Activated CD4-positive, CD25-positive, alpha-beta regulatory T cell treated with anti-CD3 and anti-CD28 coated beads, Interleukin-2, amount 50 U/mL, for 16 hours (primary cell): ENCODE measurements at places on chromosomes 5 and 9.

- no peak for DNase-seq
Measured at GRCh38 chr5:90284375-90284774, 125.2 kb downstream of the CETN3 start.

DNA sequence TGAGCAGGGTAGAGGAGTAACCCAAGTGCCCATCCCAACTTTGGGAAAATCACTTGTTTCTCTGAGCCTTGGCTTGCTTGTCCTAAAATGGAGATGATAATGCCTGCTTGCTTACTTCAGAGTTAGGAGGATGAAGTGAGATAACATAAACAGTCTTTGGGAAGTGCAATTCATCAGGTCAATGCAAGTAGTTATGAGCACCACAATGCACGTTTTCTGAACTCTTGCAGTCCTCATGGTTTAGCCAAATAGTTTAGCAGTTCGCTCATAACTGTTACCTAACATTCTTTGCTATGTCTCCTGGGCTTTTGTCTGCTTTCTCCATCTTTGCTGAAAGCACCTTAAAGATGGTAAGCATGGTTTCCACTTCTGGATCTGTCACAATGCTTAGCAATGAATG, 270.0 kb downstream of the ADAMTSL1 start:
- no peak for DNase-seq

- no peak for DNase-seq
Measured at GRCh38 chr5:89850513-89850865, 559.1 kb downstream of the CETN3 start.

DNA sequence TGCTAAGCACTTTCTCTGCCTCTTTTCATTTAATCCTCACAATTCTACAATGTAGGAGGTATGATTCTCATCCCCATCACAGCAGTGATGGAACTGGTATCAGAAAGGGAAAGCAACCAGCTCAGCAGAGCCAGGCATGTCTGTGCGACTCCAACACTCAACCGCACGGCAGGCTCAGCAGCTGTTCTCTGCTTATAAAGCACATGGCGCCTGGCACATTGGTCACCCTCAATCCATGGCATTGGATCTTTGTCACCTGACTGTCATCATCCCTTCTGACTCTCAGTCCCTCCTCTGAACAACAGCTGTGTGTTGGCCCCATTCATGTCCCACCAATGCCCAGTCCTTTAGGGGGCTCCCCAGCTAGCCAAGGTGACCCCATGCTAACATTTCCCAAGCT, 45.1 kb upstream of the HAND1 start:
- no peak for DNase-seq

DNA sequence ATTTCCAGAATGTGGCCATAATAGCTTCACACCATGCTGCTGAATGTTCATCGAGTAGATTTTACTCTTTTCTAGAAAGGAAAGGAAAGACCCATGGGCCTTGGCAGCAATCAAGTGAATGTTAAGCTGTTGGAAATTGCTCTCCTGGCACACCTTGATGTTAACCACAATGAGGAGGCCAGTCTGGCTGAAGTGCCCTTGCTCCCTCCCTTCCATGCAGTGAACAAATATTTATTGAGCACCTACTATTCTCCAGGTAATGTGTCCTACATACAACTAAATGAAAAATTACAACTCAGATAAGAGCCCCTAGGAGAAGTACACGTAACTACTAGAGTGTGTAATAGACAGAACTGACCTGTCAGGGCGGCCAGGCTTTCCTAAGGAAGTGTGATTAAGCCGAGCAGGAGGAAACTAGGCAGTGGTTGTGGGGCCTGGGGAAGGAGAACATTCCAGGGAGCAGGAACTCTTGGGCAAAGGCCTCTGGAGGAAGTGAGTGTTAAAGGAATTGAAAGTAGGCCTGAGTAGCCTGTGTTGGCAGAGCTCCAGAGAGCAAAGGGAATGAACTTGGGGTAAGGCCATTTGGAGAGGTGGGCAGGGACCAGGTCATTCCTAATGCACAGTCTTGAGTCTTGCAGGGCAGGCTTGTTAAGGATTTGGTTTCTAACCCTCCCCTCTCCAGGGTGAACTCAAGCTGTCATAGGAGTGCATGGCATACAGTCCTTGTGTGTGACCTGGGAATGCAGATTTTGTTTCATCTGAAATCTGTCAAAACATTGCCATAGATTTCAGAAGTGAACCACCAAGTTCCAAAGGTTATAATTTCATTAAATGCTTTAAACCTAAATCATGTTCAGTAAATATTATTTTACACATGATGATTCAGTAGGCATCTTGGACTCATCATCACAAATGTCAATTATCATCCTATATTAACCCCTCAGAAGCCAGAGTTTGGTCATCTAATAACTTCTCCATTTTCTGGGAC, 9.0 kb upstream of the ZSWIM6 start:
- no peak for DNase-seq

DNA sequence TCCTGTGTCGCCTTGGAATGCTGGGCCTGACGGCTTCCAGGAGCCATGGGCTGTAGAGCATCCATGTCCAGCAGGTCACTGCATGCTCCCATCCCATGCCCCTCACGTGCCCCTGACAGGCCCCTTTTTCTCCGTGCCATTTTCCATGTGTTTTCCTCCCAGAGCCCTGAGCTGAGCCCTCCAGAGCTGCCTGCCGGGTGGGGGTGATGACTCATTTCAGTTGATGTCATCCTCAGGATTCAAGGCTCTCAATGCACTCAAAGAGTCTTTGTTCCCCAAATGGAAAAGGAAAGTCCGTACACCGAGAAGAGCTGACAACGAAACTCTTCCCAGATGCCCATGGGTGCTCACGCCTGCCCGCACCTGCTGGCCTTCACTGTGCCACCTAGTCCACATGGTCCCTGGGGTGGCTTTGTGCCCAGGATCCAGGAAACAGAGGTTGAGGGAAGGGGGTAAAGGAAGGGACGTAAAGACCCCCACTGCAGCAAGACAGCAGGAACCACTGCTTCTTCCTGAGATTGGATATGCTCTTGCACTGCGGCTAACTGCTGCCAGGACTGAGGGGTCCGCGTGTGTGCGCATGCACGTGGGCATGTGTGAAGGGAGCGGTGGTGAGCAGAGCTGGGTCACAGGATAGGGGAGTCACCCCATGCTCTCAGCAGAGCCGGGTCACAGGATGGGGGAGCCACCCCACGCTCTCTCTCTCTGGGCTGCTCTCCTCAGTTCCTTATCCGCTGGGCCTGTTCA, 27.6 kb downstream of the COL15A1 start:
- DNase-seq, result no peak

DNA sequence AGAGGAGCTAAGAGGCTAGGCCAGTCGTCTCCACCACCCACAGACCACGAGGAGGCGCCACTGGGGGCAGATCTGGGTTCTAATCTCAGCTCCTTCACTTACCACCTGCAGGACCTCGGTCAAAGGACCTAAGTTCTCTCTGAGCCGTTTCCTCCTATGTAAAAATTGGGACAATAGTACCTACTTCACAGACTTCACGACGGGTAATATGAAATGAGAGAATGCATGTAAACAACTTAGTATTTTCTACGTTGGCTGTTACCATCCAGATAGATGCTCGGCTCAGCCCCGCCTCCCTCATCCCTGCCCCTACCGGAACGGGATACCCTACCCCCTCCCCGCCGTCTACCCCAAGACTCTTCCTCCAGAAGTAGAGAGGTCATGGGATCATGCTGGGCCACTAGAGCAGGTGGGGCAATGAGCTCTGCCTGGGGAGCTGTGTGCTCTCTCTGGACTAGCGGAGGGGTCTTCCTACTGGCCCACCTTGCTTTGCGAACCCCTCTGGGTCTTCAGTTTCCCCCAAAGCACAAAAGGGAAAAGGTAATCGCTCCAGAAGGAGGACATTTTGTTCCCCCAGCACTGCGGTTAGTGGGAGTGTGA, 541 bp downstream of the GNPDA1 start:
- no peak for DNase-seq

DNA sequence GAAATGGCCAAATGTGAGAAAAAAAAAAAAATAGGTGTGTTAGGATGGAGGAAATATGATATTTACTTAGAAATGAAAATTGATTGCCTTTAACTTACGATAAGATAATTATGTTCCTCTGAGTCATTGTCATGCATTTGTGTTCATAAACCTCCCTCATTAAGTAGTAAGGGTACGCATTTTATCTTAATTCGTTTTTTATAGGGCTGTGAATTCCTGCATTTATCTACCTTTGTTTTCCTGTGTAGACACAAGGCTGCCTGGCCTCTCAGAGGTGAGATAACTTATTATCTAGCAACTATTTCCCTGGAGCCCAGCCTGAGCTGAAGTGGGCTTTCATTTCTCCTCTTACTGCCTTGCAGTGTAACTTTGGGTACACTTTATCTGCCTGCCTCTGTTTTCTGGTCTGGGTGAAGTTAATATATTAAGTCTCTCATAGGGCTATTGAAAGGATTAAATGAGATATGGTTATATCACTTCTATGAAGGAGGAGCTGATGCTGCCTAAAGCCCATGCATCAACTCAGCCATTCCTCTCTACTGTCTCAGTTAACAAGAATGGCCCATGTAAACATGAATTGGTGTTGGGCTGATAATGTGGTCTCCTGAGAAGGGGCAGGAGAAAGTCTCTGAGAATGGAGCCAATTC, 103.8 kb upstream of the KLF4 start:
- no peak for DNase-seq

DNA sequence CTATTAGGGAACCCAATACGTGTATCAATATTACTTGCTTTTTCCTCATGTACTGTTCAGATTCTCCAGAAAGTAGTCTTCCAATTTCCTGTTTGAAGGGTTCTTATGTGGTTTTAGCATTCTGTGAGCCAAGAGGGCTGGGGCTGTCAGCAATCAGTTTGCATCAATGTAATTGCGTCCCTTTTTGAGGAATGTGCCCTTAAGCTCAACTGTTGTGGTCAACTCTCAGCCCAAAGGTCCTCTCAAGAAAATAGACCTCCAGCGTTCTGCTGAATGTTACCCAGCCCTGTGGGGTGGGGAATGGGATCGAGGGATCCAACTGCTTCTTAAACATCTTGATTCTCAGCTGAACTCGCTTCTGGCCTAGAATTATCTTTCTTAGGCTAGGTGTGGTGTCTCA, 43.8 kb upstream of the CDK20 start:
- DNase-seq, result no peak

DNA sequence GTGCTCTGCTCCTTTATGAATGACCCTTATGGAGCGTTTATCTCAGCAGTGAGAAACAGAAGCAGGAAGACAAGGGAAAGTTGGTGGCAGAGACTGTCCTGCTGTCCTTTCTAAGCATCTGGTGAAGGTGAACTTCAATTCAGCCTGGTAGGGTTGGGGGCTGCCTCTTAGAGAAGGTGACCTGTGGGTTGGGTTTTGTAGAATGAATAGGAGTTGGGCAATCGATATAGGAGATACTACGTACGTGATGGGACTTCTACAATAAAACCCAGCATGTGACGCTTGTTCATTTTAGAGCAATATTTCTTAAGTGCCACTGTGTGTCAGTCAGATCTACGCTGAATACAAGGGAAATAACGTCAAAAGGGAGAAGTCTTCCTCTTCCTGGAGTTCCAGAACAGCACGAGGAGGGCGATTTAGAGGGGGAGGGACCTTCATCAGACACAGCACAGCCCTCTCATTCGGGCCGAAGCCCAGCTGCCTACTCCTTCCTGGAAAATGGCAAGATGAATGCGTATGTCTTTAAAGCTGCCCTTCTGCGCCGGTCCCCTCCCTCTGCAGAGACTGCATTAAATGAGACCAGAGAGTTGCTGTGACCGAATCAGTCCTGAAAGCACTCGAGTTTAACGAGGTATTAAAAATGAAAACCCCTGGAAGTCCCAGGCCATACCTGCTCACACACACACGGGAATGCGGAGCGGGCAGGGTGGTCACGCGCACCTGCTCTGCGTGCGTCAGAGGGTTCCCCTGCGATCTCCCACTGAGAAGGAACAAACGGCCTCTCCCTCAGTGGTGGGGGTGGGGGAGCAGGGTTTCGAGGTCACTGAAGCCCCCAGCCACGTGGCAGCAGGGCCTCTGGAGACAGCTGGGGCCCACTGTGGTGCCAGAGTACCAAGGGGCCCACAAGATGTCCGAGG, 85.3 kb upstream of the SARDH start:
- DNase-seq, result no peak

- DNase-seq, result no peak
Measured at GRCh38 chr9:113317777-113318176, 14.6 kb upstream of the RNF183 start.

DNA sequence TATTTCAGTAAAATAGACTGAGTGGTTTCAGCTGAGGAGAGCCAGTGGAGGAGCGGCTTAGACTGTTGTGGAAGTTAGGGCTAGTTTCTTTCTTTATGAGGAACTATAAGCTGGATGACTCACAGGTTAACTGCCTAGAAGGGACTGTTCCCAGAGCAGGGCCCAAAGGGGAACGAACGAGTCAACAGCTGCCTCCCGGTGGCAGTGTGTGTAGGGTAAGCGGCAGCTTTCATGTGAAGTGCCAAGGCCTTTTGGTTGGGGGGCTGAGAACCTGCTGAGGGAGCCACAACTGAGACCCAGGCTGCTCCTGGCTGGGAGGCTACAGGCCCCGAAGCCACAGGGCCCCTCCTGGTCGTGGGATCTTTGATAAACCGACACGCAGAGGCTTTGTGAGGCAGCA, 7.0 kb downstream of the SQSTM1 start:
- DNase-seq, result no peak

DNA sequence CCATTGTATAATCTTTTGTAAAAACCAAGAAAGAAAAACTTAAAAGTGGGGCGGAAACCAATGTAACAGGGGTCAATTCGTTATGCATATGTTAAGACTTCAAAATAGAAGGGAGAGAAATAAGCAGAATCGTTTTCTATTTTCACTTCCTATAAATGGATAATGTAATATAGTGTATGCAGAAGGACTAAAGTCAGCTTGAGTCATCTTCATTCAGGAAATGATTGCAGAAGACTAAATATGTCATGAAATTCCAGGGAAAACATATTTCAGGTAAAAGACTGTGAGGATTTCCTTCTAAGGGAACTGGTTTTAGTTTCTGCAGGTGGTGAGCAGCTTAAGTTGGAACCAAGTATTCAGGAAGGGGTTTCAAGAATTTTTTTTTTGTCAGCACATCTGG, 753.3 kb downstream of the IRX1 start:
- no peak for DNase-seq

GRCh38 chr9:95273369-95274022, 44.0 kb downstream of the FANCC start:
- DNase-seq, result no peak

DNA sequence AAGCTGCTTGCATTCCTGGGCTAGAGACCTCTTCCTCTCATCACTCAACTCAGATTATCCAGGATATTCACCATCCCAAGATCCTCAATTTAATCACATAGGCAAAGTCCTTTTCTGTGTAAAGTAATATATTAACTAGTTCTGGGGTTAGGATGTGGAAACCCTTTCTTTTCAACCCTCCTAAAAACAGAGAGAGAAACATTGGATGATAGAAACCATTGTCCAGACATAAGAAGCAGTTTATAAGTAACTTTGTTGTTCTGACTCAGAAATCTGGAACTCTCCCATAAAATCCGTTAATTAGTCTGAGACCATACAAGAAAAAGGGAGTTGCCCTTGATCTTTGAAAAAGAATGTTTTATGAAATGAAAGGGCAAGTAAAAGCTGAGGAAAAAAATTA, 817.1 kb upstream of the CDH9 start:
- DNase-seq, result no peak
